Brain pericyte (primary cell): ENCODE measurements at places on chromosomes 5 and 9.
A peak's percentile ranks its signal among the peaks of the same experiment; 100 is the strongest.

GRCh38 chr9:107784235-107784958, 294.8 kb upstream of the KLF4 start:
- DNase-seq, result peak; percentile 6

- no peak for DNase-seq
Measured at GRCh38 chr5:1300581-1301083, 5.8 kb upstream of the TERT start.

DNA sequence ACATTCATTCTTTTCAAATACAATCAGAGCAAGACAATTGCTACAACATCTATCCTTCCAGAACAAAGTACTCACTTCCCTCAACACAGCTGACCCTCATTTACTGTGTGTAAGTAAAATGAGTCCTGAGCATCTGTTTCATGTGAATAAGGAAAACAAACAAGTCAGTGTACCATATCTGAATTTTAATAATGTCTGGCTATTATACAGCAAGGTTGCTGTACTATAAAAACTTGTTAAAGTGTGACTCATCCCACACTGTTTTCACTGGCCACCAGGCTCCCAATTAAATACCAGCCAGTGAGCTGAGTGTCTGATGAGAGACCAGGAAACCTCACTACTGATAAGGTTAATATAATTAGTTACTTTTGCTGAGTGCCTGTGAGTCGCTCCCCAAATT, 339.8 kb downstream of the AGTPBP1 start:
- no peak for DNase-seq

- no peak for DNase-seq
Measured at GRCh38 chr5:5155617-5156016, 15.5 kb downstream of the ADAMTS16 start.

DNA sequence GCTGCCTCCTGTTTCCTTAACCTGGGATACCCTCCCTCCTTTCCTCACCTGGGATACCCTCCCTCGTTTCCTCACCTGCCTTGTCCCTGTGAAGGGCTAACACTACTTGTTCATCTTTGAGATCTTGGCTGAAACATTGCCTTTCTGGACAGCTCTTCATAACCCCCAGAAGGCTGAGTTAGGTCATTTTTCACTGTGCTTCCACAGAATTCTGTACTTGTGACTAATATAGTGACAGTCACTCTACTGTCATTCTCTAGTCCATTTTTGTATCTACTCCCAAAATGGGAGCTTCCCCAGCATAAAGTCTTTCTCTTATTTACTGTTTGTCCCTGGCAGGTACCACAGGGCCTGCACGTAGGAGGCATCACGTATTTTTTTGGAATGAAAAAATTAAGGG, 21.5 kb upstream of the DAB2 start:
- no peak for DNase-seq
